Fibroblast of skin of right biceps (primary cell): ENCODE measurements at places on chromosomes 6 and 20.

- DNase-seq = peak; percentile 63
These were observed at the start of gene TREM1 for GRCh38 chr6:41286544-41287346. TSS of gene TREM1 (minus strand) at chr6:41286682. CDS start at chr6:41286655, 27 bp downstream.

DNA sequence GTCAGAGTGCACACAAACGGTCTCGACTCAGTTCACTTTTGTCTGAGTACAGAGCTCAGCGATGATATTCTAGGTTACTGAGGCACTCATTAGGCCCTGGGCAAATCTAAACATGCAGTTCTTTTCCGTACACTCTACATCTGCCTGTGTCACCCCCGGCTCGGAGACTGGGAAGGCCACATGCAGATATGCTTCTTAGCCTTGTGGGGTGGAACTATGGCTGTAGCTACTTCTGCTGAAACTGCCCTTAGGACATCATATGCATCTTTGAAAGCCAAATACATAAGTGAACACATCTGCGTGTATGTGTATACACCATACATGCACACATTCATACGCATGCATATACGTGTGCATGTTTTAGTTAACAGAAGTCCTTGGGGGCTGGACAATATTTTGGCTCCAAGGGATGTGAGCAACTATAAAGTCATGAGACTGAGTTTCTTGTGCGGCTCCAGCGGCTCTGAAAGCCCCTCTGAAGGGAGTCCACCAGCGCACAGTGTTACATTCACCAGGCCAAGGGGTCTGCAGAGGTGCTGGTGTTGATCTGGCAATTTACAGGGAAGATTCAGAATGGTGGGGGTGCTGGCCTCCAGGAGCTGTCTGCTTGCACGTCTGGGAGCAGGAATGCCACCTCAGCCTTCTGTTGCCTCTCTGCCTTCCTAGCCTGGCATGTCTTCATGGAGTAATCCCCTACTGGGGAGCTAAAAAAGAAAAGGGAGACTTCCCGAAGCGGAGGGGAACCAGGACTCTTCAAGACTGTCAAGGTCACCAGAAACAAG is 31.6 kb downstream of the PSMG4 start:
- DNase-seq = no peak

GRCh38 chr6:12851123-12851695 is 134.6 kb downstream of the PHACTR1 start:
- peak; percentile 63 for DNase-seq

DNA sequence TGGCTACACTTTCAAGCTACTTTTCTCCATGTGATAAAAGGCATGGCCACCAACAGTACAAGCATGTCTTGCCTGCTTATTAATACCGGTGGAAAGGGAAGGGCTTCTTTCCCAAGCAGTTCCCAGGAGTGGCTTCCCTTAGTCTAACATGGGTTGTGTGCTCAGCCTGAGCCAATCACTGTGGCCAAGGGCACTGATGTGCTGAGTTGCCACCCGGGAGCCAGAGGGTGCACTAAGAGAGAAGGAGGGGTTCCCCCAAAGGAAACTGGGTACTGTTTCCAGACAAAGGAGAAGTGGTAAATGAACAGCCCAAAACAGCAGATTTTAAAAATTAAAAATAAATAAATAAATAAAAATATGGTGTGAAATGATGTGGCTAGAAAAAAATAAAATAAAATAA is 68.5 kb downstream of the BANF2 start:
- no peak for DNase-seq

DNA sequence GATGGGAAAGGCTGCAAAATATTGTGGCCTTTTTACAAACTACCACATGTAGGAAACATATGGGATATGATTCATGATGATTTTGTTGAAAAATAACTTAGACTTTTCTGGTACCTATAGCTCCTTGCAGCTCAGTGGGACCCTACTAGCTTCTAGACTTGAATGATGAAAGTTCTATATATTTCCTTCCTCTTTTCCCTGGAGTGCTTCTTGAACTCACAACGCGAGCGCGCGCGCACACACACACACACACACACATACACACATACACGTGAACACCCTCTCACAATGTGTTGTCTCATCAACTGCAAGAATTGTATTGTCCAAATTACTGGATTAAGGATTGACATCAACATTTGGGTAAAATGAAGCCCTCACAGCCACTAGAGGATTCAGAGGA is 61.9 kb downstream of the TOX2 start:
- no peak for DNase-seq

GRCh38 chr6:150702675-150703074 is 103.0 kb downstream of the PLEKHG1 start:
- no peak for DNase-seq
